Aorta (tissue), 5 donors: ENCODE measurements at places on chromosomes 2 and 18.

DNA sequence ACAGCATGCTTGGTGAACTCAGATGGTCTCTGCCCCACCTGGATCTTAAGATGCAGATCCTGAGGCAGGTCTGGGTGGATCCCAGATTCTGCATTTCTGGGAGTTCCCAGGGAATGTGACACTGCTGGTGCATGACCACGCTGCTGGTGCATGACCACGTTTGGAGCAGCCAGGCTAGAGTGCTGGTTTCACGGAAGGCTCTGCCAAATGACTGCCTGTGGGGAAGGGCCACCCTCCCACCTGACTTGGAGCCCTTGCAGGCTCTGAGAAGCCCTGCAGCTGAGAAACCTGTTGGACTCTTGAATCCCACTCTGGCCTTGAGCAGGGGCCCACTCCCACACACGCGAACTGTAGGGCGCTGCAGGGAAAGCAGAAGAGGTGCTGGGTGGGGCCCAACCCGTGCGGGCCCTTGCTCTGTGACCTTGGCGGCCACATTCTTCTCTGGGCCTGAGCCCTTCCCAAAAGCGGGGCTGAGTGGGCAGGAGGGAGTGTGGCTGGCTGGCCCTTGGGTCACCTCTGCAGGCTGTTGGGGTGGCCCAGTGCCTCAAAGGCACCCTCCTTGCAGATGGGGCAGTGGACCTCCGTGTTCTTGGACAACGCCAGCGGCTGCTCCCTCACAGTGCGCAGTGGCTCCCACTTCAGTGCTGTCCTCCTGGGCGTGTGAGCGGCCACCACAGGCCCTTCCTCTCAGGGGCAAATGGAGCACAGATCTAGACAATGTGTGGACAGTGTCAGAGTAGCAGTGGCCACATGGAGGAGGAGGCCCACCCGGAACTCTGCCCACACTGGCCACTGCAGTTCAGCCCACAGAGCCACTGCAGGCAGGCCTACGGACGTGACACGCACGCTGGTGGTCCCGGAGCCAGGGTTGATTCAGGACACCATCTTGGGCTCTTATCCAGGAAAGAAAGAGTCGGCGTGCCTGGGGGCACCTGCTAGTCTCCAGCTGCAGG, 7.9 kb downstream of the ERFE start:
- peak; percentile 71 for DNase-seq

GRCh38 chr18:79812052-79812451, 14.3 kb downstream of the KCNG2 start:
- DNase-seq, result no peak

GRCh38 chr2:236638707-236639106, 69.1 kb downstream of the ACKR3 start:
- DNase-seq, result peak; percentile 14

DNA sequence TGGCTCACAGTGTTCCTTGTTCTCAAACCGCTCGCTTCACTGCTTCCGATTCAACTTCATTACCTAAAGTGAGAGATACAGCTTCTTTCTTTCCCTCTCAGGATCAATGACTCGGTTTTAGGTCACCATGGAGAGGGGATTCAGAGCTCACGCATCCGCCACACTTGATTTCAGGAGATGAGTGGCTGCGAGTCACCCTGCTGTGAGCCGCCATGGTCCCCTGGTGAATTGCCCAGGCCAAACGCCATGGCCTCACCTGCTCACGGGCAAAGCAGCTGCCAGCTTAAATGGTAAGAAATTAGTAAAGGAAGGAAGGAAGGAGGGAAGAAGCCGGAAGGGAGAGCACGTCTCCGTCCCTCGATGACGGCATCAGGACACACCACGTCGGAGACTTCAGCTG, 60.5 kb downstream of the ADNP2 start:
- DNase-seq, result no peak

DNA sequence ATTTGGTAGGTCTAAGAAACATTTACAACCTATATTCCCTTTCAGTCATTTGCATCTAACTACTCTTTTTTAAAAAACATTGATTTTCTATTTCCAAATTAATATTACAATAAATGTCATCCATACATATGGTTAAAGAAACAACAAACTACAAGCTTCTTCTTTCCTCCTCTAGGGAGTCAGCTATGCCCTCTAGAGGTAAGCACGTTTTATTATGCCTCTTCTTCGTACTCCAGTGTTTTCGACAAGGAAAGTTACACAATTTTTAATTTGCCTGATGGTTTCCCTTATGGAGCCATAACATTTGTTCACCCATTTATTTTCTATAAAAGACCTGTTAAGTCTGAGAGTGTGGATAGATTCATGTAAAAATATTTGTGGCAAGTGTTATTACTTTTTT, 183.4 kb upstream of the CDH7 start:
- no peak for DNase-seq

DNA sequence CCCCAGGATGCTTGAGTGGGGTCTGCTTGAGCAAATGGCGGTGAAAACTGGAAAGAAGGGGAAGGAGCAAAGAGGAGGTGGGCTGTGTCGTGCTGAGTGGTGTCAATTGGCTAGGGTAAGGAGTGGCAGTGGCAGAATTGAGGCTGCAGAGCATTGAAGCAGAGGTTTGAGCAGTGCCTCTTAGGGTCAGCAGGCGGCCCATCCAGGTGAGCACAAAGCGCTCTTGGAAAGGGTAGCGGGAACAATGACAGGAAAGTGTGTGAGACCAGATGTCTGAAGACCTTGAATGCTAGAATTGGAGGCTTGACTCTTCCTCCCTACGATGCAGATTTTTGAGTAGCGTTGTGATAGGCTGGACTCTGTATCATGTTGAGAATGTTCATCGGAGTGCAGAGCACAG, 39.3 kb upstream of the IL1R1 start:
- DNase-seq, result no peak

DNA sequence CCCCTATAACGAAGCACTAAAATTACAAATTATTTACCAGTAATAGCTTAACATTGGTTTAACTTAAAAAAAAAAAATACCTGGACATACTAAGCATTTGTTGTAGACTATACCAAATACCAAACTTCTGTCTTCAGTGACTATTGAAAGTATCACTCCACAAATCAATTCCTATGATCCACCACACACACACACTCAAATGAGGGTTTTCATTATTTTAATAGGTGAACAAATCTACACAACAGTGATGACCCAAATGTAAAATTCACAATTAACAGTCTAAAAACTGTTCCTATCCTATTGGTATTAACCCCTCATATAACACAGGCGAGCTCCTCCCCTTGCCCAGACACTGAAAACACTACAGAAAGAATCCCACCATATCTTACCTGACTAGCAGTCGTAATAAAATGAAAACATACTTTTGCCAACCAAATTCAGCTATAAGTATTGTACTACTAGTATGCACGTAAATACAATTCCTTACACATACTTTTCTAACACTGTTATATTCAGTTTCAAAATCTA, 2.5 kb downstream of the SP3 start:
- DNase-seq, result no peak

DNA sequence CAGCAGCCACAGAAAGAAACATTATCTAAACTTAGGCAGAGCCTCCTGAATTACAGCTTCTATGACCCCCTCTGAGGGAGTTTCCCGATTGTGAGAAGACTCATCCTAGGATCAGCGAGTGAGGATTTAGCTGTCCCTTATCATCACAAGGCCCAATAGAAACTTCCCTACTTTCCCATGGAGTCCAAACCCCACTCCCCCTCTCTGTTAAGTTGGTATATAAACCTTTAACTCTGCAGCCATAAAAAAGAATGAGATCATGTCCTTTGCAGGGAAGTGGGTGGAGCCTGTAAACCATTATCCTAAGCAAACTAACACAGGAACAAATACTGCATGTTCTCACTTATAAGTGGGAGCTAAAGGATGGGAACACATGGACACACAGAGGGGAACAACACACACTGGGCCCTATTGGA, 78.8 kb downstream of the MYL12B start:
- no peak for DNase-seq

DNA sequence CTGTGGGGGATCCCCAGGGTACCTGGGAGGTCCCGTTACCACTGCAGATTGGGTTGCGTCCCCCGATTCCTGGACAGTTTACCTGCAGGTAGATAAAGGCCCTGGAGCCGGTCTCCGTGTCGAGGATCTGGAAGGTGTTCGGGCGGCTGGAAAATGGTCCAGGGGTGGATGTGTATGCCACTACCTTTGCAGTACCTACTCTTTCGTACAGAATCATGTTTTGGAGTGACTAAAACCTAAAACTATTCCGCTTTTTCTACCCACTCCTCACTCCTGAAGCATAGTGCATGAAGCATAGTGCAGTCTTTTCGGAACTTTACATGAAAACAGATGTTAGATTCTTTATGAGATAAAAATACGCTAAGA, 418 bp downstream of the WDR75 start:
- no peak for DNase-seq

GRCh38 chr2:134858245-134858644, 19.8 kb downstream of the ACMSD start:
- no peak for DNase-seq

- DNase-seq, result peak; percentile 81
Observed at GRCh38 chr2:175855794-175856453, 146.1 kb downstream of the LNPK start.

GRCh38 chr2:163647300-163647699, 88.5 kb downstream of the FIGN start:
- no peak for DNase-seq

DNA sequence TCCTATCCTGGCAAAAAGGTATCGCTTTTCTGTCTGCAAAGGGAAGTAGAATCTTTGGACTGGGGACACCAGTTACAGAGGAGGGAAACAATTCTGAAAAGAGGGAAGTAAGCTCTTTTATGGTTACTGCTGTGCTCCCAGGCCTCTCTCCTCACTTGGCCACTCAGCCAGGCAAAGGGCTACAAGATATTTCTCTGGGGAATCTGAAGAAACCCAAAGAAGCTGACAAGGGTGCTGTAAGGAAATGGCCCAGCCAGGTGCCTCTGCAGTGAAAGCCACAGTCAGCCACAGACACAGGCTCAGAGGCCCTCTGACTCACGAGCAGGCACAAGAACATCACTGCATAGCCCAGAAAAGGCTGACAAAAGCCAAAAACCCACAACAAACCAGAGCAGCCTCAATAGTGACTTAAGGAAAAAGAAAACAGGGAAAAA, 5.8 kb downstream of the HDLBP start:
- DNase-seq, result peak; percentile 48

DNA sequence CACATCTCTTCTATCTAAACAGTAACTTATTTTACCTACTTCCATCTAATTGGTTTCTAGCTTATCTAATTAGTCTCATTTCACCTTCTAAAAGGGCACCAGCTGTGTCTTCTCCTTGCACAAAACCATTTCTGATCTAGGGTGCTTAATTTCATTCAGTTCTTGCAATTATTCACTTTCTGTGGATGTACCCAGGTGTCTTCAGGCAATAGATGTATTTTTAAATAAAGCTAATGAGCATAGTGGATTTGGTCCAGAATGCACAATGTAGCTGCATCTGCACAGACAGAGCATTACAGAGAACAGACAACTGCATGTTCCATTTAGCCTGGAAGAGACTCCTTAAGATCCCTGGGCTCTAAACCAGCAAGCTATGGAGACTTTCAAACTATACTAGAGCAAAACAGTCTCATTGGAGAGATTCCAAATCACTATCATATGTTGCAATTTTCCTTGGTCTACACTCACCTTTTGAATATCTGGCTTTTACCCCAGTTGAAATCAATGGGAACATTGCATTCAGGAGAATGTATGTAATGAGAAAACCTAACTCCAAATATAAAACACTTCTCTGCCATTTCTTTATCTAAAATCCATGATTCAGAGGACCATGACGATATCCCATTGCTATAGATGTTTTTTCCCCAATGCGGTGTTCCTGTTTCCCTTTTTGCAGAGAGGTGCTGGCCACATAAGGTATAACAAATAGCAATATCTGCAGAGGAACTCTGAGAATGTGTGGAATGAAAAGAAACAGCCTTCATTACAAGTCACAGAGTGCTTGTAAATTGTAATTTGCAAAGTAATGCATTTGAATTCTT, 3.5 kb upstream of the RFX8 start:
- no peak for DNase-seq

- DNase-seq, result no peak
Observed at GRCh38 chr2:26112201-26112600, 60.7 kb upstream of the GAREM2 start.

GRCh38 chr2:2570871-2571270, 239.8 kb upstream of the MYT1L start:
- peak; percentile 33 for DNase-seq

DNA sequence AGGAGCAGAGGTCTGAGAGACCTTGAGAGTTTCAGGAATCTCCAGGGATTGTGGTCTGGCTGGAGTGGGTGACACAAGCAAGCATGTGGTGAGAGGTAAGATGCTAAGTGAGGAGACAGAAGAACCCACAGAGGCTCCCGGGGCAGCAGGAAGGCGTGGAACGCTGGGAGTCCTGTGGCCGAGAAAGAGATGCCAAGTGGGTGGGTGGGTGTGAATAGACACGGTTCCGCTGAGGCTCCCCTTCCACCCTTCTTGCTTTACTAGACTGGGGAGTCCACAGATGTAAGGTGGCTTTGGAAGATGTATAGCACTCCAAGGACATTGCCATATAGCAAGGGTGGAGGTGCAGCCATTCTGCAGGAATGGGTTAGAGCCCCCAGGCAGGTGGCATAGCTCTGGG, 4.2 kb downstream of the TEX51 start:
- no peak for DNase-seq

DNA sequence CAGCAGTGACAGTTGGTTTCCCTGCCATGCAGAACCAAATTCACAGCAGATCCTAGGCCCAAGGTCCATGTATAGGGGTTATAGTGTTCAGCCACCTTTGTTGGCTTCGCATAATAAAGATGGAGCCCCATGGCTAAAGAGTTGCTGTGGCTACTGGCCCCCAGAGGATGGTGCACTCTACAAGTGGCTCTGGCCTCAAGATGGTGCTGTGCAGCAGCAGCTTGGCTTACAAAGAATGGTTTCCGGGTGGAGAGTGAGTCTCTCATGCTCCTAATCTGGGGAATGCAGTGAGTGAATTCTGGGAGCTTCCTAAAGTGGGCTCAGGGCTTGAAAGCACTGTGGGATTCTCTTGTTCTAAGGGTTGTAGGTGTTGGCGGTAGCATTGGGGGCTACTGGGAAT, 1199.7 kb downstream of the CNTNAP5 start:
- DNase-seq, result no peak

DNA sequence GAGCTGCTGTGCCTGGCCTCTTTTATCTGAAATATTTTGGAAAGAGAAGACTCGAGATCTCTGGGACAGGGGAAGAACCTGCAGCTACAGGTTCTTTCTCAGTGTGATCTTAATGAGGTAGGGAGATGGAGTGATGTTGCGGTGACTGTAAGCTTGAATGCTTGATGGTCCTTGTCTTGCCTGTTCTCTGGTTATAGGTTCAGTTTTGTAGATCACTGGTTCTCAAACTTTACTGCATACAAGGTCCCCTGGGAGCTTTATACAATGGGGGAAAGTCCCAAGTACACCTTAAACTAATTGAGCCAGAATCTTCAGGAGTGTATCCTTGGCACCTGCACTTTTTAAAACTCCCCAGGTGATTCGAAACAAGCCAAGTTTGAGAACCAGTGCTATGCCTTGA, 136.7 kb upstream of the CXCR4 start:
- DNase-seq, result no peak

DNA sequence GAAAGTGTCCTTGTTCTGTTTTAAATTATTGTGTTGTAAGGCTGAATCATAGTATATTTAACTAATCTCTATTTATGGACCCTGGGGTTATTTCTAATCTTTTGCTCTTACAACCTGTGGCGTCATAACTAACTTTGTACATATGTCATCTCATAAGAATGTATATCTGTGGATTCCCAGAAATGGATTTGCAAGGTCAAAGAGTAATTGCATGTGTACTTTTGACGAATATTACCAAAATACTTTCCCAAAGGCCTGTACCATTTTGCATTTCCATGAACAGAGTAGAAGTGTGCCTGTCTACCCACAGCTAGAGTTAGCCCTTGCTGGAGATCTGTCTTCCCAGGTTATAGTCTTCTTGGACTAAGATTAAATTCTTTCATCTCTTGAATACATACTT, 42.8 kb downstream of the SEMA4F start:
- DNase-seq, result no peak

GRCh38 chr18:12417687-12418086, 10.0 kb downstream of the PRELID3A start:
- no peak for DNase-seq
